Germinal center (tissue), 1 donor: ENCODE measurements at places on chromosomes 2 and 18.

DNA sequence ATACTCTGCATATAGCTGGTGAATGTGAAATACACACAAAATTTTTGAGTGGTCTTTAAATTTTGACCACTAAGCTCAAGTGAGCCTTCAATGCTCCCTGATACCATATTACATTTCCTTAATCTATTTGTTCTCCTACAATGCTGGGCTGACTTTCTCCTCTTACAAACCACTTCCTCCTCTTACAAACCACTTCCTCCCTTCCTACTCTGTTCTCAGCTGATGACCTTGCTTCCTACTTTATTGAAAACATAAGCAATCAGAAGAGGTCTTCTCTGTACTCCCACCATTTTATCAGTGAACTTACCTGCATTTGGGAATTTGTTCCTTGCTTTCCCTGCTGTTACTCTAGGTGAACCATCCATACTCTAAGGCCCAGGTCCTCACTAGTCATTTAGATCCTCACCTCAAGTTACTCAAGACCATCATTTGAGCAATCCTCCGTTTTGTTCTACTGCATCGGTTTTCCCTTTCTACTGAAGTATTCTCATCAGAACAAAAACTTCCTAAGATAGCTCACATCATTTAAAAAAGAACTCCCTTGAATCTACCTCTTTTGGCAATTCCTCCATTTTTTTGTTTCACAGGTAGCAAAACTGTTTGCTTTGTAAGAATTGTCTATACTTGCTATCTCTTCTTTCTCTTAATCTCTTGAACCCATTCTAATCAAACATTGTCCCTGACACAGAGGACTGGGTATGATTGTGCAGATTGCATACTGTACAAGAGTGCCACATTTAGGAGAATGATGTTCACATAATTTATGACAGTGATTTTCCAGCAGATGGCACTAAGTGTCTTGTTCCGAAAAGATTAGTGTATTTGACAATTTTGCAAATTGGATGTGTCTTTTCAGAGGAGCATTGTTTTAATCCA lies 96.5 kb downstream of the EPB41L5 start:
- DNase-seq = peak; percentile 36

- DNase-seq = no peak
These were observed 141.1 kb downstream of the NDUFA10 start for GRCh38 chr2:239884051-239884405.

- DNase-seq = no peak
These were observed 24.1 kb upstream of the TNS1 start for GRCh38 chr2:218026676-218027425.

GRCh38 chr2:160214461-160215445 lies 14.7 kb upstream of the ITGB6 start:
- DNase-seq = no peak

DNA sequence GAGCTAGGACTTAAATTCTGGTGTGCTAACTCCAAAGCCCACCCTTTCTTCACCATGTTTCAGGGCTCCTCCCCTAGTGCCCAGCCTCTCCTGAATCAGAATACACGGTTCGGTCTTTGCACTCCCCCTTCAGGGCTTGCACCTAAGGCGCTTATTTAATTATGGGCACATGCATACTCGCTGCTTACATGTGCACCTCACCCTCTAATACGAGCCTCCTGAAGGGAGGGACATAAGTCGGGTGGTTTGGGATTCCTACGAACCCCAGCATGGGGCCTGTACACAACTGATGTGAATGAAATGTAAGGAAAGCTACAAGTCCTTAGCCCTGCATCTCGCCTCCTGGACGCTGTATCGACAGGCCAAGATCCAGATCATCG lies 435 bp downstream of the IFT172 start:
- no peak for DNase-seq

DNA sequence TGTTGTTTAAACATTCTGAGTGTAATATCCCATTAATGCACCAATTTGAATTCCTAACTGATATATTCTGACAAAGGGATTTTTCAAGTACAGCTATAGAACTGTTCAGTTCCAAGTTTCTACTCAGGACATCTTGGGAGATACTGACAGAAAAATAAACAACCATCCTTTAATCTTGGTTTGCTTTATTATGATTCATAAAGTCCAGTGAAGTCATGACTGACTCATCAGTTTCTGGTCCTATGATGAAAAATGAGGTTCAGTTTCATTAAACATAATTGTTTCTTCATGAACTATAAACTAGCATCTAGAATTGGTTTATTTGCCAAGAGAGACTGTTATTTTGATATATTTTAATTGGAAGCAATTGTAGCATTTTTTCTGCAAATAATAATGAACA lies 896.2 kb downstream of the CCDC85A start:
- DNase-seq = no peak

- DNase-seq = no peak
These were observed 343.5 kb downstream of the RBM43 start for GRCh38 chr2:150917961-150918713.

DNA sequence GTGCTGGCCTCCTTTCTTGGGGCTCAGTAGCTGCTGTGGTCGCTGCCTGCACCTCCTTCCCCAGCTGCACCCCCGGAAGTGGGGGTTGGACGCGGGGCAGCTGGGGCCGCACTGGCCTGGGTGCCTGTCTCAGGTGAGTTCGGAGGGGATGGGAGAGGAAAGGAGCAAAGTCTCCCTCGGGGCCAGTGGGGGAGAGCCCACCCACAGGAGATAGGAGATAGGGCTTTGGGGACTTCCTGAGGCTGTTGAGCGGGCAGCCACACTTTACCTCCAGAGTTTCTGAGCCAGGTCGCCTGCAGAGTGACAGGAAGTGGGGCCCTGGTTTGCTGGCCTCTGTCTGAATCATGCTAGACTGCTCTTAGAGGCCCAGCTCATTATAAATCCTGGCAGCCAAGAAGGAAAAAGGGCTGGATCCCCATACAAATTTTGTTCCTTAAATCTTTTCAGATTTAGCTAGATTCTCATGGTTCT lies 8.1 kb downstream of the MBP start:
- peak; percentile 36 for DNase-seq

GRCh38 chr2:18998491-18998890 lies 359.9 kb downstream of the OSR1 start:
- no peak for DNase-seq

- DNase-seq = no peak
These were observed 38.1 kb upstream of the RTN4 start for GRCh38 chr2:55088400-55088799.

GRCh38 chr2:197073701-197074433 lies 147.4 kb upstream of the PGAP1 start:
- no peak for DNase-seq

DNA sequence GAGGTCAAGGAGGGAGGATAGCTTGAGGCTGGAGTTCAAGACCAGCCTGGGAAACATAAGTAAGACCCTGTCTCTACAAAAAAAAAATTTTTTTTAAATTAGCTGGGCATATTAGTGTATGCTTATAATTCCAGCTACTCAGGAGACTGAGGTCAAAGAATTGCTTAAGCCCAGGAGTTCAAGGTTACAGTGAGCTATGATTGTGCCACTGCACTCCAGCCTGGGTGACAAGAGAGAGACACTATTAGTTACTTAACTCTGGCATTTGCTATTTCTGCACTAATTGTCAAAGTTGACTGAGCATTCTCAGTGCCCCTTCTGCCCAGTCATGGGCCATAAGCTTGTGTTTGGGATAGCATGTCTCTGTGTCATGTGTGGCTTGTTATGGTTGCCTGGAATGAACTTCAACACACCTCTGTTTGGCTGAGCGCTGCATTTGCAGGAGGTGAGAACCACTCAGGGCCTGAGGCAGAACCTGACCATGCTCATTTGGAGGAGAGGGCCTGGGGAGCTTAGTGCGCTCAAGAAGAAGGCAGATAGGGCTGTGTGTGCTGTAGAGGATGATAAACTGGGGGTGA lies 77.7 kb downstream of the SH3RF3 start:
- DNase-seq = no peak

DNA sequence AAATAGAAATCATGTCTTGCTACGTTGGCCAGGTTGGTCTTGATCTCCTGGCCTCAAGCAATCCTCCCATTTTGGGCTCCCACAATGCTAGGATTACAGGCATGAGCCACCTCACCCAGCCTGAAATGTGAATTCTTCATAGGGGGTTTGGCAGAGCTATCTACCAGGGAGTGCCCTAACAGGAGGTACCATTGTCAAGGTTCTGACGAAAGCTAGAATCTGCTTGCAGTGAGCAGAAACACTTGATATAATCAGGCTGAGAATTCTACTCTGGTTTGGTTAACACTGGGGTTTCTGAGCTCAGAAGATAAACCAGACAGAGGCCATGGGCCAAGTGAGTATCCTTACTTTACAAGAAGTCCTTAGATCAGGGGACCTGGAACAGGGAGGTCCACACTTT lies 7.2 kb upstream of the LAMA3 start:
- no peak for DNase-seq

- DNase-seq = no peak
These were observed 161.5 kb upstream of the KCNJ3 start for GRCh38 chr2:154537024-154537423.
